A549 treated with RU486 at 1 μM for 4 hours (cell line): ENCODE measurements at places on chromosomes 1 and 21. TPM values are rescaled to one million over a fixed set of nuclear protein-coding genes. Genes with fewer than 3 reads are reported as not detected.

The C1orf74 gene
- total RNA-seq: 1.2 to 1.7 TPM (median 1.5 TPM) in 5 replicates

The IGFN1 gene
- total RNA-seq: 0.69 to 1.1 TPM (median 0.78 TPM) in 5 replicates

The HUNK gene
- total RNA-seq: 1.4 to 1.8 TPM (median 1.7 TPM) in 5 replicates

The KDF1 gene
- 0.15 TPM in 1 of 5 replicates, not detected in the others for total RNA-seq

The C1orf21 gene
- 7.4 to 11.2 TPM (median 9.1 TPM) in 5 replicates for total RNA-seq

The GOLPH3L gene
- total RNA-seq: 10.5 to 15.9 TPM (median 15.4 TPM) in 5 replicates

The TRAPPC10 gene
- total RNA-seq: 12.4 to 16.6 TPM (median 15.5 TPM) in 5 replicates

The FAM177B gene
- not detected in 5 replicates for total RNA-seq

The CNR2 gene
- not detected in 5 replicates for total RNA-seq

The TGFB2 gene
- 22.2 to 28.2 TPM (median 23.6 TPM) in 5 replicates for total RNA-seq

The BCAR3 gene
- 58.1 to 72.6 TPM (median 64.0 TPM) in 5 replicates for total RNA-seq

The GNG5 gene
- 153 to 191 TPM (median 184 TPM) in 5 replicates for total RNA-seq

The AADACL4 gene
- not detected in 5 replicates for total RNA-seq

The APCS gene
- total RNA-seq: not detected in 5 replicates

The HIVEP3 gene
- 2.1 to 3.2 TPM (median 2.8 TPM) in 5 replicates for total RNA-seq

The MATN1 gene
- total RNA-seq: 0.05 to 0.32 TPM (median 0.29 TPM) in 3 of 5 replicates, not detected in the others

The EPHB2 gene
- 39.4 to 58.1 TPM (median 49.1 TPM) in 5 replicates for total RNA-seq

The SNX7 gene
- total RNA-seq: 22.0 to 41.6 TPM (median 23.5 TPM) in 5 replicates

The KCND3 gene
- 0.02 TPM in 1 of 5 replicates, not detected in the others for total RNA-seq

The PHGDH gene
- 71.1 to 102 TPM (median 84.0 TPM) in 5 replicates for total RNA-seq

The CRABP2 gene
- total RNA-seq: 11.5 to 19.1 TPM (median 11.6 TPM) in 5 replicates

The CELA2A gene
- total RNA-seq: 0.17 TPM in 1 of 5 replicates, not detected in the others

The CD1B gene
- not detected in 5 replicates for total RNA-seq

The OR6F1 gene
- total RNA-seq: not detected in 5 replicates

The PLEKHG5 gene
- total RNA-seq: 2.1 to 4.0 TPM (median 2.8 TPM) in 5 replicates

The SLC22A15 gene
- 0.27 to 0.85 TPM (median 0.54 TPM) in 5 replicates for total RNA-seq

The GUCA2B gene
- total RNA-seq: 0.28 to 0.38 TPM in 2 of 5 replicates, not detected in the others

The VSIG8 gene
- total RNA-seq: 0.07 TPM in 1 of 5 replicates, not detected in the others

The MTOR gene
- 12.6 to 15.0 TPM (median 13.4 TPM) in 5 replicates for total RNA-seq

The ZNF695 gene
- 1.2 to 2.5 TPM (median 2.2 TPM) in 5 replicates for total RNA-seq

The HES2 gene
- total RNA-seq: 2.3 to 4.7 TPM (median 4.2 TPM) in 5 replicates

The PKLR gene
- total RNA-seq: 0.03 TPM in 1 of 5 replicates, not detected in the others

The ADAM30 gene
- not detected in 5 replicates for total RNA-seq

The GOLT1A gene
- total RNA-seq: 4.1 to 7.6 TPM (median 4.6 TPM) in 5 replicates

The RASSF5 gene
- total RNA-seq: 1.0 to 1.4 TPM (median 1.2 TPM) in 5 replicates

The TXLNA gene
- total RNA-seq: 27.5 to 31.0 TPM (median 28.7 TPM) in 5 replicates

The TNFRSF4 gene
- total RNA-seq: 0.22 TPM in 1 of 5 replicates, not detected in the others

The OR2L3 gene
- not detected in 5 replicates for total RNA-seq

The KIF2C gene
- 39.1 to 45.8 TPM (median 42.7 TPM) in 5 replicates for total RNA-seq

The CD2 gene
- not detected in 5 replicates for total RNA-seq
